ENCODE measurements at places on chromosomes 4 and X.

DNA sequence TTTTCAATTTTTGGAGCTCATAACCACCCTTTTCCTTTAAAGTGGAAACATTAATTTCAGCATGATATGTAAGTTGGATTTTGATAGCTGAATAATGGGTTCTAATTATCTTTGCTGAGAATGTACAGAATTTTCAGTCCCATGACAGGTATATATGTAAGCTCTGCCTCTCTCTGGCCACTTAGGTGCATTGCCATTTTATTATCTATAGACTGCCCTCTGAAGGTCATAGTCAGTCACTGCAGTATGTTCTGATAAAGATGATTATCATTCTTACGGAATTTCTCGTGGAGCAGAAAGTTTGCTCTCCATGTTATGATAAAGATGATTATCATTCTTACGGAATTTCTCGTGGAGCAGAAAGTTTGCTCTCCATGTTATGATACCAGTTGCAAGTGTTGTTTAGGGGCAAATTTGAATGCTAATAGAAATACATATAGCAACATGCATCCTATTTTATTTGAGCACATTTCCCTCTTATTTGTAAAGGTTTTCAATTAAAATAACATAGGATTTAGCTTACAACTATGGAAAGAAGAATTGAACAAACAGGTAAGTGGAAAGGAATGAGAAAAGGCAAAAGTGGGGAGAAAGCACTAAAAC, 10.4 kb downstream of the AFP start:
- DNase-seq, result peak; percentile 10

DNA sequence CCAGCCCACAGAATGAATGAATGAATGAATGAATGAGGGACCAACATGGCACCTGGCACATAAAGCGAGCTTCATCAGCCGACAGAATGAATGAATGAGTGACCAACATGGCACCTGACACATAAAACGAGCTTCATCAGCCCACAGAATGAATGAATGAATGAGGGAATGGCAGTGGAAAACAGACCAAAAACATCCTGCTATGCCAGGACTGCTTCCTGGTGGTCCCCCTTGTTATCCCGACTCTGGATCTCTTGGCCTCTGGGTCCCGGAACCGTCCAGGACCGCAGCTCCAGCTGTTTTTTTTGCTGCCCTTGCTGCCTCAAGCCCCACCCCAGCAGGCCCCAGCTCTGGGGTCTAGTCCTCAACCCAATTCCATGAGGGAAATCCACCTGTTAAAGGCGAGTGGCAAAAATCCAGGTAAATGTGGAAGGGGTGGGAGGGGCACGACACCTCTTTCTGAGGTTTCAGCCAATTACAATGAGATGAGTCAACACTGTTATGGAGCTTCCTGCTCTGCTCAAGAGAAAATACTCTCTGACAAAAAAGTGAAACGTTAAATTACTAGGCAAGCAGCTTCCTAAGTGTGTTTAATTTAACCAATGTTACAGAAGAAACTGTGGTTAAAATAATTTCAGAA, 72.0 kb upstream of the MTNR1A start:
- DNase-seq, result peak; percentile 41

- peak; percentile 13 for DNase-seq
Measured at GRCh38 chr4:337932-338758, 531 bp downstream of the ZNF141 start.

- no peak for DNase-seq
Measured at GRCh38 chr4:109020861-109021260, 258.0 kb upstream of the ETNPPL start.

- no peak for DNase-seq
Measured at GRCh38 chr4:184382189-184382846, 92.0 kb downstream of the IRF2 start.

All from HTR-8/SVneo (cell line).